Activated T-cell treated with anti-CD3 and anti-CD28 coated beads, Interleukin-2, amount 50 U/mL, for 72 hours (primary cell): ENCODE measurements at places on chromosomes 3 and 15. TPM values are rescaled to one million over a fixed set of nuclear protein-coding genes. Genes with fewer than 3 reads are reported as not detected.

- DNase-seq, result peak; percentile 7
Observed at GRCh38 chr15:29102911-29103823, 166.5 kb downstream of the NSMCE3 start.

- DNase-seq, result no peak
Observed at GRCh38 chr3:158463556-158463955, 107.4 kb upstream of the MLF1 start.

Gene GATA2
- 4.1 TPM for total RNA-seq

Gene TAGLN3
- total RNA-seq, result 0.51 TPM

DNA sequence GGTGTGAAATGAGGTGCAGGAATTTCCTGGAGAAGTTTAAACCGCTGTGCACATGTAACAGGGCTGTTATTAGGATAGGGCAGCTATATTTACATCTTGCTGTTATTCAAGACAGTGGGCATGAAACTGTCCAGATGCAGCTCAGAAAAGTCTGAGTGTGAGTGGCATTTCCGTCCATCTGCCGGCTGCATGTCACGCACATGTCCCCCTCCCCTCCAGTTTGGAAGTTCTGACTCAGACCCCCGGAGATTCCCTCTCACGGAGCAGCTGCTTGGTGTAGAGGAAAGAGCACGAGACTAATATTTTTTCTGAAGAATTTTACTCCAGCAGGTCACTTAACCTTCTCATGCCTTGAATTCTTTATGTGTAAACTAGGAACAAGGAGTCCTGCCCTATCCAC is 69.8 kb downstream of the FEM1B start:
- DNase-seq, result no peak

Gene ECE2
- total RNA-seq, result not detected

- no peak for DNase-seq
Observed at GRCh38 chr3:67421912-67422311, 232.5 kb downstream of the SUCLG2 start.

Gene GP5
- 1.6 TPM for total RNA-seq

Gene CD96
- total RNA-seq, result 88.9 TPM

DNA sequence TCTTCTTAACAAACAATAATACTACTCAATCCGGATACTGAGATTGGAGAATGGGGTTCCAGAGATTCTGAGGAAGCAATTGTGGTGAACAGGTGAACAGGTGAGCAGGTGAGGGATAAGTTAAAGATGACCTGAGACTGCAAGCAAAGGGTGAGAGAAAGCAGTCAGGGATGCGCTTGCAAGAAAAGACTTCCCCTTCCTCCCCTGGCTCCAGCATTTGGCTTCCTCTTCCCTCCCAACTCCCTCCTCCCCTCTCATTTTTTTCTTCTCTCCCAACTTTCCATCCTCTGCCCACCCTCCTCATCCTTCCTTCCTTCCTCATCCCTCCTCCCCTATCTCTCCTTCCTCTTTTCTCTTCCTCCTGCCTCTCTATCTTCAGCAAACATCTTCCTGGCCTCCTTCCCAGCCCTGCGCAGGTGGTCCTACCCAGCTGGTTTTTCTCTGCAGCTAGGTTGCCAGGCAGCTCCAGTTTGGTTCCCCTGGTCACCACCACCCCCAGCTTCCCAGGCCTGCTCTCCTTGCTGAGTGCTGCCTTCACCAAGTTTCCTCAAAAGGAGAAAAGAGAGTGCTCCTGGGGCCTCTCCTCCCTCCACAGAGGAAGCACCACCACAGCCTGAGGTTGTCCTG is 10.4 kb upstream of the VIPR1 start:
- DNase-seq, result no peak

Gene FAM219B
- total RNA-seq, result 88.3 TPM

GRCh38 chr15:46251903-46252302 is 617.1 kb downstream of the SQOR start:
- DNase-seq, result no peak

- DNase-seq, result no peak
Observed at GRCh38 chr3:62109534-62109933, 263.8 kb downstream of the FEZF2 start.

DNA sequence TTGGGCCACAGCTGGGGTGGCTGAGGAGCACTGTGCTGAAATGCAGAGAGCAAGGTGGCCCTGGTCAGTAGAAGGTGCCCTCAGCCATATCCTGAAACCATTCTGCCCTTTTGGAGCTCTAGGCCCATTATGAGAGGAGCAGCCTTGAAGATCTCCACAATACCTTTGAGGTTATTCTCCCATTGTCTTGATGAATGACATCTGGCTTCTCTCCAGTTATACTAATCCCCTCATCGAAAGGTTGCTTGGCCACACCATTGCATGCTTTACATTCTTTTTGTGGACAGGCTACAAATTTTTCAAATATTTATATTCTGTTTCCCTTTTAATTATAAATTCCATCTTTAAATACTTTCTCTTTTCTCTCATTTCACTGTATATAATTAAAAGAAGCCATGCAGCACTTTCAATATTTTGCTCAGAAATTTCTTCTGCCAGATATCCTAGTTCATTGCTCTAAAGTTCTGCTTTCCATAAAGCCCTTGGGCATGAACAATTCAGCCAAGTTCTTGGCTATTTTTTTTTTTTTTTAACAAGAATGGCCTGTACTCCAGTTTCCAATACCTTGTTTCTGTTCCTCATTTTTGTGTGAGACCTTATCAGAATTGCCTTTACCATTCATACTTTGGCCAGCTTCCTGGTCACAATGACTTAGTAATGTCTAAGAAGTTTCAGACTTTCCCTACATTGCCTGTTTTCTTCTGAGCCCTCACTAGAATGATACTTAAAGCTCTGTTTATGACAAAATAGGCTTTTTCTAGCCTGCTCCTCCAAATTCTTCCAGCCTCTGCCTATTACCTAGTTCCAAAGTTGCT is 138.9 kb upstream of the SGO1 start:
- no peak for DNase-seq

DNA sequence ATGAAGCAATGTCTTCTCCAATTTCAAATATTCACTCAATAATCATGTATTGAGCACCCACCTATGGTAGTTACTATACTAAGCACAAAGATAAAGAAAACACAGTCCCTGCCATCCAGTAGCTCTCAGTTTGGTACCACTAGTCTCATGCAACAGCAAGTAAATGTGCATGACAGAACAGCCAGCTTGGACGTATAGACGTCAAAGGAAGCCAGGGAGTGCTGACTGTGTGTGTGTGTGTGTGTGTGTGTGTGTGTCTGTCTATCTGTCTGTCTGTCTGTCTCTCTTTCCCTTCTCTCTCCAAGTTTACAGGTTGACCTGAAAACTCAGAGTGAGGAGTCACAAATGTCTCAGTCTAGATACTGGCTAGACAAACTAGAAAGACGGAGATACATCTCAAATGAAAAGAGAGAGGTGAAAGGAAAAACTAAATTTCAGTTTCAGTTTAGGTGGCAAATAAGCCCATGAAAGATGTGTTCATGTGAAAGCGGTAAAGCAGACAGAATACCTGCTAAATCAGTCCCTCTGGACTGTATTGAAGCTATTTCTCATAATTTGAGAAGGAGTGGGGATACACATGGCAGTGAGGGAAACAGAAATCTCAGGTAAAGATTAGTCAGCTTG is 141.1 kb upstream of the PTPRG start:
- no peak for DNase-seq

DNA sequence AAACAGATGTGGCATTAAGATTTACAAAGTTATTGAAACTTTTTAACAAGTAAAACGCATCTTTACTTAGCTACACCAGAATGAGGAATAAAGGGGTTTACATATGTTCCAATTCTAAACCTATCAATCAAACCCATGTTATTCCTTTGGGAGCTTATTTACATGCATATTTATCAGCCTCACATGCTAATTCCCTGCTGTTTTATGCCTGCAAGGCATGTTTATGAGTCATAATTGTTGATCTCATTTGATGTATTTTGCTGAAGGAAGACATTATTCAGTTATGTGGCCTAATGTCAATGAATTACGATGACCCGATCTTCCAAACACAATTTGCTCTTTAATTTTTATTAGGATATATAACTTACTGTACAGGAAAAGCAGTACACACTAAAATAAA is 272.9 kb downstream of the TBC1D5 start:
- DNase-seq, result no peak

- no peak for DNase-seq
Observed at GRCh38 chr3:53329897-53330296, 17.4 kb downstream of the DCP1A start.

- no peak for DNase-seq
Observed at GRCh38 chr3:146326875-146327543, 76.1 kb upstream of the PLSCR4 start.

Gene MASP1
- total RNA-seq, result not detected

GRCh38 chr3:61650276-61650675 is 88.9 kb downstream of the PTPRG start:
- no peak for DNase-seq

GRCh38 chr3:16052964-16053363 is 121.5 kb upstream of the GALNT15 start:
- no peak for DNase-seq

DNA sequence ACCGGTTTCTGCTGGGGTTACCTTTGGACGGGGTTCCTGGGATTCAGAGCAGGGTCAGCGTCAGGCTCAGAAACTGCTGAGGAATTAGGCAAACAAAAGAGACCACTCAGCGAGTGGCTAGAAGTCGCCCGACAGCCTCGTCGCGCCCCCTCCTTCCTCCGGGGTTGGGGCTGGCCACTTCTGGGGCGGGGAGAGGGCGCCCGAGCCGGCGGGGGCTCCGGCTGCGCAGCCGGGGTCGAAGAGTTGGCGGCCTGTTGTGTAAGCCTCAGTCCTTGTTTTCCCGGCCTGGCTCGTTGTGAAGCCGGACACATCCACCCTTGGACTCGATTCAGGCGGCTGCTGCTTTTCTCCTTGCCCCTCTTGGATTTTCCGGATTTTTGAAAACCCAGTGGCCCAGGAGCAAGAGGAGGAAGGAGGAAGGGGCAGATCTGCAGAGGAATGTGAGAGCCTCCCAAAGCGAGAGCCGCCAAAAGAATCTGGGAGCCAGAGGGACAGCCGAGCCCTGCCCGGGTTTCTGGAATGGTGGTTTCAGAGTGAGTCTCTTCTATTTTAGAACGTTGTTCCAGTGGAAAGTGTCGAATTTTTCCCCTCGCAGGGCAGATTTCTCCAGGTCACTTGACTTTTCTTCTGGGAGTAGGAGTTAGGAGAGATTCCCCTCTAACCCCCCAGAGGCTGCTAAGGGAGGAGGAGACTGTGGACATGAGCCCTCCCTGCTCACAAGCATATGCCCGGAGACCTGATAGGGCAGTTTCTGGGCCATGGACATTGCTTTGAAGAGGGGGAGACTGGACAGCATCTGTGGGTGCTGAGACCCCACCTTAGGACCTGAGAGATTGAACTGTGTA is 666 bp downstream of the SNX33 start:
- peak; percentile 15 for DNase-seq

Gene ERICH6
- total RNA-seq, result 0.19 TPM

DNA sequence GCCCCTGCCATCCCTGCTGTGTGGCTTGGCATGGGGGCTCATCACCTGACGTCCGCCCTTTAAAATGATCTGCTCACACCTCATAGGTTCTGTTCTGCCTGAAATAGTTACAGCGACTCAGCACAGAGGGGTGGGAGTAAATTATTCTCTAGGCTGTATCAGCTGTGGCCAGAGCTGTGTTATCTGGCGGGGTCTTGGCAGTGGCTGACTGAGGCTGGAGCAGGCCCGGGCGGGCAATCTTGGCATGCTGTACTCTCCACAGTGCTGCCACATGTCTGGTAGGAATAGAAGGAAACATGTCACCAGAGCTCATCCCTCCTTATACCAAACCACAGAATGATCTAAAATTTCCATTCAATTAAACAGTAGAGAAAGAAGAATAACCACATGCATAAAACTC is 499.9 kb upstream of the LMCD1 start:
- no peak for DNase-seq

DNA sequence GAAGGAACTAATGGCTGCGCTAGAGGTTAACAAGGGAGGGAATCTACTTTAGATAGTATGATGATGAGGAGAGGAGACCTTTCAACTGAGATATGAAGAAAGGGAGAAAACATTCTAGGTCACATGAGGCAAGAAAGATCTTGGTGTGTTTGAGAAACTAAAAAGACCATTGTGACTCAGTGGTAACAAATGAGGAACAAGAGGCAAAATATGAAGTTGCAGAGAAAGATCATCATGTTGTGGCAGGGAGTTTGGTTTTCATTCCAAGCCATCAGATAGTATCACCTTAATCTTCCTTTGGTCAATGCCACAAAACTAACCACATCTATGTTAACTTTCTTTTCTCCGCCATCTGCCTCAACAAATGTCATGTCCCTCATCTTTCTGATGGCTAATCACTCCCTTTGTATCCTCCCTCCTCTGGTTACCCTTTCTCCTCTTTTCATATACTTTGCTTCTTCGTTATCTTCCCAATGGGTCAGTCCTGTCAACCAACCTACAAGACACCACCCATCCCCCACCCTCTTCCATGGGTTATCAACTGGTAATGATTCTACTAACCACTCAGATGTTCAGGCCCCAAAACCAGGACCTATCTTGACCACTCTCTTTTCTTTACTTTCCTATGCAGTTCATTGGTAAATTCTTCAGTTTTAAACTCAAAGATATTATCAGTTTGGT is 2.4 kb upstream of the PDCD6IP start:
- no peak for DNase-seq

Gene GOLGA8J
- not detected for total RNA-seq

GRCh38 chr3:187616307-187616972 is 53.8 kb downstream of the SST start:
- DNase-seq, result peak; percentile 58

Gene CELSR3
- total RNA-seq, result 14.2 TPM

- peak; percentile 57 for DNase-seq
Observed at GRCh38 chr15:98668566-98669308, 20.4 kb downstream of the IGF1R start.

Gene ZBED2
- 597 TPM for total RNA-seq

DNA sequence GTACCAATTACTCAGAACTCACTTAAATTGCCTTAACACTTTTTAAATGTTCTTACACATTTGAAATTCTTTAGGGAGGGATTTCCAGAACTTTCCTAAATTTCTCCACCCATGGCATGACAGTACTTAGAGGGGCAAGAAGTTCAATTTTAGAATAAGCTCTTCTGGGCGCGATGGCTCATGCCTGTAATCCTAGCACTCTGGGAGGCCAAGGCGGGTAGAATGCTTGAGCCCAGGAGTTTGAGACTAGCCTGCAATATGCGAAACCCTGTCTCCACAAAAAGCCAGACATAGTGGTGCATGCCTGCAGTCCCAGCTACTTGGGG is 10.6 kb downstream of the FAM131A start:
- DNase-seq, result no peak

Gene USF3
- 18.2 TPM for total RNA-seq

GRCh38 chr15:36414670-36415069 is 164.8 kb upstream of the CDIN1 start:
- no peak for DNase-seq

- DNase-seq, result no peak
Observed at GRCh38 chr15:81977464-81977863, 68.4 kb downstream of the MEX3B start.

Gene MKRN3
- 2.1 TPM for total RNA-seq

Gene SLC27A2
- total RNA-seq, result 33.5 TPM

- DNase-seq, result no peak
Observed at GRCh38 chr3:124298951-124299350, 307.0 kb upstream of the ROPN1 start.
